ENCODE measurements at places on chromosomes 12 and 14.

DNA sequence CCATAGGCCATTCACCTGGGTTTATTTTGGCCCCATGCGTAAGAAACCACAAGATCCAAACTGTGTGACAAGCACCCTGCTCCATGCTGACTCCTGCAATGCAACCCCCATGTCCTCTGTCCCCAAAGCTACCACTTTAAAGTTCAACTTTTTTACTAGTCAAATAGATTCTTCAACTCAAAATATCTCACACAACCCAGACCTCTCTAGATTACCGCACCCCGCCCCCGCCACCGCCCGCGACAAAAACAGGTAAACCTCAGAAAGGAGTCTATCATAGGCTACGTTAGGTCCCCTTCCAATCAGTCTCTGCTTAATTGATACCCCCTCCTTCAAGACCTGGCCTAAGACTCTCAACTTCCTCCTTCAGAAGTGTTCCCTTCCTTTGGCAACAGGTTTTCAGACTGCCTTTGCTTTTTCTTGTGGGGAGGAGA, 2.2 kb downstream of the ZFP36L1 start:
- peak; percentile 41 for DNase-seq

- no peak for DNase-seq
These were observed 7.8 kb downstream of the NIN start for GRCh38 chr14:50823051-50823761.

DNA sequence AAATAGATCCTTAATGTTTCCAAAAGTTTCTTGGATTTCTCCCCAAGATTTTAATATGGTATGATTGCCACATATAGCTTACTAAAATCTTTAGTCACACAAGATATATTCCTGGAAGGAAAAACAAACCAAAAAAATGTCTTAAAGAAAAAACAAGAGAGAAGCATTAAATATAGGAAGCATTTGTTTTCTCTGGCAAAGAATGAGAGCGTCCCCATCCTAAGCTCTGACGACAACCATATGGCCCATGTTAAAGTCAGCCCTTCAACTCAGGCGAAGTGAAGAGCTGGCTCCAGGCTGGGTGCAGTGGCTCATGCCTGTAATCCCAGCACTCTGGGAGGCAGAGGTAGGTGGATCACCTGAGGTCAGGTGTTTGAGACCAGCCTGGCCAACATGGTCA, 35.6 kb downstream of the GCH1 start:
- DNase-seq: peak; percentile 48

DNA sequence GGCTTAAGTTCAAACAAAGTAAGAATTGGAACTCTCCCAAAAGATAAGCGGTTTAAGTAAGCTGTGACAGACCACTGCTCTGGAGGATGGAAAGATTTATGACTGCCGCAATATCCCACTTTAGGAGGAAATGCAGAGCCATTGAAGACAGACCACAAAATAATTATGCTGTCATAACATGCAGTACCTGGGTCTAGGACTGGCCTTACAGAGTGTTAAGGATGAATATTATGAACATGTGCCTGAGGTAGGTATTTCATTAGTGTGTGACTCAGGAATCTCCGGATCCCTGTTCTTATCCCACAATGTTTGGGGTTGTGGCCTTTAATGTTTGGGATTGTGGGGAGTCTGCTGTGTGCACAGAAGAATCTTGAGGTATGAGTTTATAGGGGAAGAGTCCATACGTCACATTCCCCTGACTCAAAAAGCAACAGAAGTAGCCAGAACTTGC, 114.9 kb downstream of the SAMD4A start:
- DNase-seq: peak; percentile 45

- no peak for DNase-seq
These were observed 49.4 kb downstream of the MOK start for GRCh38 chr14:102255401-102256190.

DNA sequence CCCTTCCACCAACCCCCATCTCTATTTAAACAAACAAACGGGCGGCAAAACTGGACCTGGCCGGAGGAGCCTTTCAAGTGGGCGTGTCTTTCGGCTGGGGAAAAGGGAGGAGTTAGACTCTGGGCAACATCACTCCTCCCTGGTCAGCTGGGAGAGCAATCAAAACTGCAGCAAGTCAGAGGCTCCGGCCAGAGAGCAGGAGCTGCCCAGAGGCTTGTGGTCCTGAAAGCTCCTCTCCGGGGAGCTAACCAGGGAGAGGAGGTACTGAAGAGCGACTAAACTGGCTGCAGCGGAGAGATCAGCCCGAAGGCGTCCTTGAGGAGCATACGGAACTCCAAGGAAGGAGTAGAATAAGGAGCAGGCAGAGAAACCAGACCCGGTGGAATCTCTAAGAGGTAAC, at the start of gene NEUROD4:
Gene NEUROD4 (plus strand): TSS at position 191 of the 400 bp plus-strand sequence. CDS start 6,466 bp downstream, outside the sequence.
- peak; percentile 54 for DNase-seq

DNA sequence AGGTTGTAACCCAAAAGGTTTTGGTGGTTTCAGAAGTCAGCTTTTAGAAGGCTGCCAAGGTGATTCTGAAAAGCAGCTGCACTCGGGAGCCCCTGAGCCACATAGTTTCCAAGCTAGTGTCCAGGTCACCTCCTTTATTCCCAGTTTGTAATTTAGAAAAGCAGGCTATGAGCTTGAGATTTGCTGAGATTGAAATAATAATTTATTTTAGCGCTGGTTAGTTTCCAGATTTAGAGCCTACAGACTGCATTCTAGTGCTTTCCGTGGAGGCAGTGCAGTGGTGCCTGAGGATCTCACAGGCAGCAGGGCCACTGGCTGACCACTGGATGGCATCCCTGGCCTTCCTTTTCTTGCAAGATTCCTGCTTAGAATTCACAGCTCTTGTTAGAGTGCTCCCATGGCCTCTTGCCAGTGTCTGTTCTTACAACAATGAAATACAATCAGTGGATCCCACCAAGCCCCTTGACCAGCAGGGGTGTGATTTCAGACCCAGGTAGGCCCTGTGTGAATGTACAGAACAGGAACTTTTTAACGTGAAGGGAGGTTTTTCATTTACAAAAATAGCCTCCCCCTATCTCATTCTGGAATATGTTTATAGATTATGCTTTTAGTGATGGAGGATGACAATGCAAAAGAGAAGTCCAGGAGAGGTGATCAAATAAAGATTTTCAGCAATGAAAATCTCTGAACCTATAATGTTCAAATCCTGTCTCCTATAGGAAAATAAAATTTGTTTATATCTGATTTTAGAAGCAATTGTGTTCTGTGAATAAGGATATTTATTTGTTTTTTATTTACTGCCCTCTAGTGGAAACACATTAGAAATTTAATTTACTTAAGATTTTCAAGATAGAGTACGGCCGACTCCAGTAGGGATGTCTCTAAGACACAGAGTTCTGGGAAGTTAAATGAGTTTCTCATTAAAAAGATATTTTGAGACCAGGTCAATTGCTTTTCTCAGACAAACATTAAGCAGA, 362.1 kb upstream of the STXBP6 start:
- no peak for DNase-seq

- DNase-seq: no peak
These were observed 91.3 kb upstream of the RTL1 start for GRCh38 chr14:100994756-100995330.
